GM10248 (cell line): ENCODE measurements at places on chromosomes 2 and 18.

GRCh38 chr2:182951948-182952663 is 85.7 kb upstream of the FRZB start:
- DNase-seq: peak; percentile 13

DNA sequence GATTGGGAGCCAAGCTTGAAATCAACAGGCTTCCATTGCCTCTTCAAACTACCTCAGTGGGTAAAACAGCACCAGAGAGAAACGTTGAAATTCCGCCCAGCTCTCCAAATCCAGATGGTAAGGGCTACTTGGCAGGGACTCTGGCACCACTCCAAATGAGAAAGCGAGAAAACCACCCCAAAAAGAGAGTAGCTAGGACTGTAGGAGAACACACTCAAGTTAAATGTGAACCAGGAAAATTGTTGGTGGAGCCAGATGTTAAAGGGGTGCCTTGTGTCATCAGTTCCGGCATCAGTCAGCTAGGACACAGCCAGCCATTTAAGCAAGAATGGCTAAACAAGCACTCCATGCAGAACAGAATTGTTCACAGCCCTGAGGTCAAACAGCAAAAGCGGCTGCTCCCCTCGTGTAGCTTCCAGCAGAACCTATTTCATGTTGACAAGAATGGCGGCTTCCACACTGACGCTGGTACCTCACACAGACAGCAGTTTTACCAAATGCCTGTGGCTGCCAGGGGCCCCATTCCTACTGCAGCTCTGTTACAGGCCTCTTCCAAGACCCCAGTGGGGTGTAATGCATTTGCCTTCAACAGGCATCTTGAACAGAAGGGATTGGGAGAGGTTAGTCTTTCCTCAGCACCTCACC is 167.3 kb downstream of the ASXL3 start:
- no peak for DNase-seq

DNA sequence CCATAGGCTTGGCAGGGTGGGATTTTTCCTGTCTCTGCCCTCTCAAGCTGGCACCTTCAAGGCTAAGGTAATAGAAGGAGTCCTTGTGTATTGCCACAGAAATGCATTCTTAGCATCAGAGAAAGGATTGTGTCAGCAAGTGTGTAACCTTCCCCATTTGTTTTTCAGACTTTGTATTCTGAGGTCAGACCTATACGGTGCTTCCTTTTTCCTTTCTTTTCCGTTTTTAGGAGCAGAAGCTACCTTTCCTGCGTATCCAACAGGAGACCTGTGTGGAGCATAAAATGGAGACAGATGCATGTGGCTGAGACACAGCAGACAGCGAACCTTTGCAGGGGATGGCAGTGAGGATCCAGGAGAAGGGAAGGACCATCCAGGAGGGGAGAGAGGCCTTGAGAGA is 46.6 kb downstream of the ARL5A start:
- DNase-seq: no peak

DNA sequence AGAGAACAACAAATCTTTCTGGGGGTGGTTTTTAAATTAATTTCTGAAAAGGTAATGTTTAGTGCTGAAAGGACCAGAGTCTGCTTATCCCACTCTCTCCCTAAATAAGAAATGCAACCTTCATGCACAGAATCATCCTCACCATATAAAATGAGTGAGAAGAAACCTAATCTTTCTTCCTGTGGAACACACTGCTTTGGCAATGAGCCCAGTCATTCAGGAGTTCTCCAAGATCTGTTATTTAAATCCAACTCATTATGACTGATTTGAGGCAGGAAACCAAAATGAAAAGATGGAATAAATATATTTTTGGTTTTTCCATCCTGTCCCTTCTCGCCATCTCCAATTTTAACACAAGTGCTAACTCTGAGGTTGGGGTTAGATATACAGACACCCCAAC is 228.3 kb downstream of the SRBD1 start:
- DNase-seq: no peak

GRCh38 chr2:100278986-100279385 is 43.3 kb downstream of the LONRF2 start:
- no peak for DNase-seq

- DNase-seq: no peak
Measured at GRCh38 chr2:33181466-33181865, 234.7 kb downstream of the LTBP1 start.

DNA sequence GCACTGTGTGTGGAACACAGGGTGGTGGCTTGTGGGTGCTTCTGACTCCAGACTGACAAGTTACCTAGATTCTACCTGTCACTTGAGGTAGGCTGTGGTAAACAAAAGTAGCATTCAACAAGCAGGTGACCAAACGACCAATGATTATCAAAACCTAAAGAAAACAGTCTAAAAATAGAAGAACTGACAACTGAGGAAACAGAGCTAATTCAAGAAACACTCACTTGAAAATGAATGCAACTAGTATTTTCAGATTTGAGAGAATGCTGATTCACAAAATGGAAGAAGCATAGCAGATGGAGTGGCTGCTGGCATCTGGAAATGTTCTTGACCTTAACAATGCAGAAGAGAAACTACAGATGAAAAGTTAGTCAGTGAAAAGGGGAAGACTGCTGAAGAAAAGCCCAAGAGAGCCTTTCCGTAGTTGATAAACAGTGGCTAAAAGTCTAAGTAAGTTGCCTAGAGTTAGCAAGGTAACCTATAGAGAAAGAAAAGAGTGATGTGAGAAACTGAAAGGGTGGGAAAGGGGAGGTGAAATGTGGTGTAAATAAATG is 170.4 kb downstream of the NCK2 start:
- DNase-seq: peak; percentile 33

- DNase-seq: no peak
Measured at GRCh38 chr18:10239103-10239502, 215.3 kb upstream of the APCDD1 start.

GRCh38 chr2:138187221-138187620 is 222.9 kb downstream of the HNMT start:
- no peak for DNase-seq

DNA sequence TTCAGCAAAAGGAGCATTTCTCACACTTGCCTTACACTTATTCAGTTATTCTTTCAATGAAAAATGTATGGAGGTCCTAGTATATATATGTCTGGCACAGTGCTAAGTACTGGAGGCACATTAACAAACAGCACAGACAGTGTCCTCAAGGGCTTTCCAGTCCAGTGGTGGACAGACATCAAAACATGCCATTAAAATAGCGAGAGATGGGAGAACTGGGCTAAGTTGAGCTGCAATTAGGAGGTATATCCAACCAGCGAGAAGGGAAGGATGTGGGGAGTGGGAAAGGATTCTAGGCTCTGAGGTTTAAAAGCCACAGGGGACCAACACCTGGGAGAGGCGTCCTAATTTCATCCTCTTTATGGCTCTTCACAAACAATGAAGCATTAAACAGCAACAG is 127.5 kb upstream of the TTC39C start:
- DNase-seq: no peak

- DNase-seq: no peak
Measured at GRCh38 chr18:74116633-74117554, 30.7 kb downstream of the FBXO15 start.

DNA sequence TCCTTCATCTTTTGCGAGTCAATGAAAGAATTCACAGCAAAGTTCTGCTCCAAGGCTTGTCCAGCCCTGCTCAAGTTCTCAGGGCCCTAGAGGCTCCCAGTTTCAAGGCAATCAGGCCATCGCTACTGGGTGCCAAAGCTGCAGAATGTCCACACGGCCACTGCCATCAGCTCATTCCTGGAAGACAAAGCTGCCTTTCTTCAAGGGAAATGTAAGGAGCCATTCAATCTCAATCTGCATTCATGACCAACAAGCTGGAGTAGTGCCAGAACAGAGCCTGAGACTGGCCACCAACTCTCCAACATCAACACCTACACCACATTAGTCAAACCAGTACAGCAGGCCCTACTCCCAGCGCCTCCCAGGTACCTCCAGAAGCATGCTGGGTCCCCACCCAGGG is 202.2 kb downstream of the TCF4 start:
- no peak for DNase-seq

GRCh38 chr2:158464426-158465281 is 7.9 kb downstream of the PKP4 start:
- peak; percentile 29 for DNase-seq

DNA sequence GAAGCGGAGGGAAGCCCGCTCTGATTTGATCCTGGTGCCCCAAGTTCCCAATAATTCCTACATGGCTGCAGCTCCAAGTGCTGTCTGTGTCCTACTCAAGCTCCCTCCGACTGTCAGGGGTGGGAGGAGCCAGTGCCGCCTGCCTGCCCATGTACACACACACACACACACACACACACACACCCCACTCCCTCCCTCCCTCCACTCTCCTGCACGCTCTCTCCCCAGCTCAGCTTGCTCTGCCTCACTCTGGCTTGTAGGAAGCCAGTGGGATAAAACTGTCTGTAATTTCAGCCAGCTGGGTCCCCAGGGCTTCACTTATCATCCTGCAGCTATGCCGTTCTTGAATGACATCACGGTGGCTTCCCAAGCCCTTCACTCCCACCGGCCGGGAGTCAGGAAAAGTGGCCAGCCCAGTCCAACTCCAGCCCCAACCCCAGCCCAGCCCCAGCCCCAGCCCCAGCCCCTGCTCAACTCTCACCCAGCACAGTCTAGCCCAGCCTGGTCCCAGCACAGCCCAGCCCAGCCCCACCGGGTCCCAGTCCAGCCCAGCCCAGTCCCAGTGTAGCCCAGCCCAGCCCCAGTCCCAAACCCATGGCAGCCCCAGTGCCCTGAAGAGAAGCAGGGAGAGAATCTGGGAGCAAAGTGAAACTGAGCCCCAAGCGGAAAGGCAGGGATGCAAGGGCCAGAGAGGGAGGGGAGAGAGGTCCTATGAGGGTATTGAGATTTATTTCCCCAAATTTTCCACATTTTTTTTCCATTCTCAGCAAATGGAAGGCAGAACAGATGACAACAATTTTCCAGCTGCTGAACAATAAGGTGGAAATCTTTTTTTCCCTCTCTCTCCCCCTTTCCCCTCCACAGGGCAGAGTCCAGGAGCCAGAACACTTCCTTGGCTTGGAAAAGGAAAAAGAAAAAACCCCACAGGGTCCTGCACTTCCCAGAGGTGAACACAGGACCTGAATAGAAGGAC is 144.0 kb downstream of the TNS1 start:
- DNase-seq: no peak

DNA sequence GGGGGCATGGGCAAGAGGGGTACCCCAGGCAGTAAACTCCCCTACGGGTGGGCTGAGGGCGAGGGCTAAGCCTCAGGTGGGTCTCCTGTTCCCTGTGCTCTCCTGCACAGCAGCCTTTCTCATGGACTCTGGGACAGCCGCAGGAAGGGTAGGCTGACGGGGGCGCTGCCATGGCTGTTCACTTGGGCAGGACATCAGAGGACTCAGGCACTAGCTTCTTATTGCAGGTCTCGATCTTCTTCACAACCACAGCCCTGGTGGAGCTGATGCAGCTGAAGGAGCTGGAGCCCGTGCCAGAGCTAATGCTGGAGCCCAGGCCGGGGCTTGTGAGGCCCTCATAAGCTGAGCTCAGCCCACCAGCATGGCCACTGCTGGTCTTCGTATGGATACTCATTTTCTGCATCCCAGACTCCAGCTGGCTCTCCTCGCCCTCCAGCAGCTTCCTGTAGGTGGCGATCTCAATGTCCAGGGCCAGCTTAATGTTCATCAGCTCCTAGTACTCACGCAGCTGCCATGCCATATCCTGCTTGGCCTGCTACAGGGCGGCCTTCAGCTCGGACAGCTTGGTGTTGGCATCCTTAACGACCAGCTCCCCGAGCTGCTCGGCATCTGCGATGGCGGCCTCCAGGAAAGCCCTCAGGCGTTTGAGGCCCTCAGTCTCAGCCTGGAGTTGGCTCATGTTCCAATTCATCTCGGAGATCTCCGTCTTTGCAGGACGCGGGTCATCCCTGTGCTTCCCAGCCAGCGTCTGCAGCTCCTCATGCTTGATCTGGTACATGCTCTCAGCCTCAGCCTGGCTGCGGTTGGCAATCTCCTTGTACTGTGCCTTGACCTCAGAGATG is 359.8 kb upstream of the SETBP1 start:
- no peak for DNase-seq

DNA sequence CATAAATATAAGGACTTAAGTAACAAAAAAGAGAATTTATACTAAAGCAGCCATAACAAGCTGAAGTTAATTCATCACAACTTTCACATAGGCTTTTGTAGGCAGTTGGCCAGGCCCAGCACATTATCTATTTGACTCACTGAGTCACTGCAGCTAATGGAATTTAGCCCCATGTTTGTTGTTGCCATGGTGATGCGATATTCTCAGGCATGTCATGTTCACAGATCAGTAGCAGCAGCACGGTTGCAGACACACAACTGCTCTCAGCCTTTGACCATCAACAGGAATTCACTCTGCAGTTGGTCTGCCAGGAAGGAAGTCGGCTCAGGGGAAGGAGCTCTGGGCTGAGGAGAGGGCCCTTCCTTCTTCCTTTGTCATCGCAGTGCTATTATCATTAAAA is 639.8 kb downstream of the TMEM182 start:
- no peak for DNase-seq

DNA sequence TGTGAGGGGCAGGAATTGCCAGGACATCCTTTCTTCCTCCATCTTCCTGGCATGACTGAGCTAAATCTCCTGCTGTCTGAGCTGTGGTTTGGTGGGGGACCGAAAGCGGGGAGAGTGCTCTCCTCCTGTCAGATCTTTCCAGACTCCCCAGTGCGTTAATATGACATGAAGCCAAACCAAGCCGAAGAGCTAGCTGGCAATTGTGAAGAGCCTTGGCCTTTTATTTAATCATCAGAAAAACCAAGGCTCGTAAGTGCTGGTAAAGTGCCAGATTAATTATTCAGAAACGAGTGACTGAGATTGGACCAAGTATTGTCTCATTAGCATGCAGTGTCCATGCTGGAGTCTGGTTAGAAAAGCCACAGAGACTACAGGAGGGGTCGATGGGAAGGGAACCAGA is 14.5 kb upstream of the LRPPRC start:
- DNase-seq: no peak

GRCh38 chr18:6629635-6630140 is 99.8 kb upstream of the ARHGAP28 start:
- no peak for DNase-seq

GRCh38 chr2:191929288-191929687 is 82.4 kb upstream of the CAVIN2 start:
- no peak for DNase-seq

DNA sequence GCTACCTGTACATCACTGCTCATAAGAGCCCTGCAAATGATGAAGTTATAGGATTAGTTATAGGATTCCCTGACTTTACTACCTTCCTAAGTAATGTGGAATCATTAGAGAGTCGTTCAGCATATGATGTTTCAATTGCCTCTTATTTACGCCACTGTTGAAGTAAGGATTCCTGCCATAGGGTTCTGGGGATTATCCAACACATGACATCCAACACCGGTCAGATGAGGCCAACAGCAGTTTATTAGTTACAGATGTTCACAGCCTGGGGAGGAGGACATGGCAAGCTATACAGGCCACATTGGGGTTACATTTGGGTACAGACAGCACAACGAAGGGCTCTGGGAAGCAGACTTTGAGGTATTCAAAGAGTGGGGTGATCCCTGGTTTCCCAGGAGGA is 134.1 kb upstream of the MC4R start:
- no peak for DNase-seq

GRCh38 chr18:12579775-12580174 is 78.1 kb downstream of the SPIRE1 start:
- DNase-seq: no peak

DNA sequence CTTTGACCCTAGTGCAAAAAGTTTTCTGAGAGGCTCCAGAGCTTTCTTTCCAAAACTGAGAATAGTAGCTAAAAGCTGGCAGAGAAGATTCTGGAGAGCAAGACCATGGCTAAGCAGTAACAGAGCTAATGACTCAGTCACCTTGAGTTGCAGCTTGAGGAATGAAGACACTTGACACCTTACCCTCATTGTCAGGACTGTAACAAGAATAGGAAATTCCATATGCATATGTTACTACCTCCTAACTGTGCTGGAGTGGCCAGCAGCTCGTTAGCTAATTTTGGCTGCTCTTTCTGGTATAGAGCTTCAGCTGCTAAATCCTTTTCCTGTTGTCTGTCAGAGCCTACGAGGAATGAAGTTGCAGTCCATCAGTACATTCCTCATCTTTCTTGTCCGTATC is 68.6 kb upstream of the LHCGR start:
- DNase-seq: no peak
